Gastrocnemius medialis (tissue), 4 donors: ENCODE measurements at places on chromosomes 3 and 15. TPM values are rescaled to one million over a fixed set of nuclear protein-coding genes. Genes with fewer than 3 reads are reported as not detected.

DNA sequence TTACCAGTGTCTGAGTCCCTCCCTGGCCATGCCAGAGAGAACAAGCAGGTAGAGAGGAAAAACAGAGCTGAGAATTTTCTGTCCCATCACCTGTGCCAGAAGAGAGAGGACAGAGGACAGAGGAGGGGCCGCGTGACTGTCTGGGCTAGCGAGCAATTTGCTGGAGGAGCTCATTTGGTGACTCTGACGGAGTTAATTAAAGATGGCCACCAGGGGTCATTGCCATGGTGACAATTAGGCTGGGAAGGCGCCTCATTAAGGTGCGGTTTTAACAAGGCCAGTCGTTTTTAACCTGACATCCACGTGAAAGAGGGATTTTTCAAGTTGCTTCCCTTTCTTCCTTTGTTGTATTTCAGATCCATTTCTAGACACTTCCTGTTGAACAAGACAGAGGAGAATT lies 72.4 kb downstream of the RHCG start:
- no peak for DNase-seq

GRCh38 chr3:156952011-156952410 lies 125.9 kb downstream of the LEKR1 start:
- DNase-seq: no peak

GRCh38 chr15:72229076-72229946 lies 1.7 kb downstream of the PKM start:
- no peak for DNase-seq

The SCAMP5 gene
- total RNA-seq: not detected

The STARD9 gene
- total RNA-seq: 1.9 TPM

The TF gene
- 4.3 TPM for total RNA-seq

The MELTF gene
- 0.64 TPM for total RNA-seq
